ENCODE measurements at places on chromosomes 12 and 14.

DNA sequence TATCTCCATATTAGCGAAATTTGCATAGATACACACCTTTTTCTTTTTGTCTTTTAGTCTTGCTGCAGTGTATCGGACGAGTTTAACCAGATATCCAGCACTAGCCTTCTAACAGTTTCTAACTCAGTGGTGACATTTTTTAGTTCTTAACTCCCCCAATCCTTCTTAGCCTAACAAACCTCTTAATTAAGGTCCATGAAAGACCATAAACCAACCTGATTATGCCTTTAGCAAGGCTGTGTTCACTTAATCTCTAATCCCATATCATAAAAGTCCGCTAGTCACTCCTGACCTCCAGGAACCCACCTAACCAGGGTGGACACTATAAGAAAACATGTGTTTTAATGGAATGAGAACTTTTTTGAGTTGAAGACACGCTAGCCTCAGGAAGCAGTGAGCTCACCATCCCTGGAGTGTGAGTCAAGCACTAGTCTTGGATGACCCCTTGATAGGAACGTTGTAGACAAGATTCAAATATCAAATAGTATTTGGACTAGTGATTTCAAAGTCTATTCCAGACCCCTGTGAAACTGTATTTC, 9.5 kb downstream of the CDKN1B start:
- no peak for DNase-seq

- DNase-seq: no peak
These were observed 212.1 kb upstream of the RMST start for GRCh38 chr12:97250483-97250882.

GRCh38 chr14:58307597-58308316, 9.4 kb downstream of the ARID4A start:
- no peak for DNase-seq

DNA sequence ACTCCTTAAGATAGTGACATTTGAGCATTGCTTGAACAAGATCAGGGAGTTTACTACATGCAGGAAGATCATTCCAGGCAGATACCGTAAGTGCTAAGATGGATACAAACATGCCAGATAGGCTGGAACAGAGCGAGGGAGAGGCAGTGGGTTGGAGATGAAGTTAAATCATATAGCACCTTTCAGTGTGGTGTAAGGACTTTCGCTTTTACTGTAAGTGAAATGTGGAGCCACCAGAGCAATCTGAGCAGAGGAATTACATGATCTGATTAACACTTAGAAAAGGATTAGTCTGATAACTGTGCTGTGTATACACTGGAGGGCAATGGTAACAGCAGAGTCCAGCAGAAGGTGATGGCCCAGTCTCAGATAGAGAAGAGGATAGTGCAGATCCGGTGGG, 163.0 kb upstream of the SSTR1 start:
- DNase-seq: no peak

GRCh38 chr14:96874127-96874526, 76.9 kb downstream of the VRK1 start:
- no peak for DNase-seq

- no peak for DNase-seq
These were observed 91.3 kb downstream of the PHETA1 start for GRCh38 chr12:111277570-111277969.

DNA sequence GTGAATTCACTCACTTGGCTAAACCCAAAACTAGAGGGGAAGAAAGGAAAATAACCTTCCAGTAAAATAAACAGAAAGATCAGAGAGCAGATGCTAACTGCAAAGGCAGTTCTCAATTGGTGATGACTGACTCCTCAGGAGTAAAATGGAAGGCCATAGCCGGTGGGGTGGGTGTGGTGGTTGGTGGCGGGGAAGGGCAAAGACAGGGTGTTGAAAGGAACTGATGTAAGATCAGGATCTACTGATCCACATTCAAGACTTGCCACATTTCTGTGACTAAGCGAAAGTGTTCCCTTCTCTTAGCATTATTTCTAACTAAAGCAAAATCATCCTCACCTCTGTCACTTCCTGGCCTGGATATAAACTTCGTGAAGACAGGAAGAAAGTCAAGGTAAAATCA, 26.3 kb upstream of the TC2N start:
- peak; percentile 47 for DNase-seq

- no peak for DNase-seq
These were observed 41.8 kb downstream of the KIAA0586 start for GRCh38 chr14:58469309-58469708.

- DNase-seq: no peak
These were observed 292.9 kb downstream of the RAD51B start for GRCh38 chr14:68112442-68112841.

GRCh38 chr14:103520269-103520656, 2.4 kb downstream of the CKB start:
- no peak for DNase-seq

- DNase-seq: no peak
These were observed 13.0 kb downstream of the TBPL2 start for GRCh38 chr14:55427439-55427838.

DNA sequence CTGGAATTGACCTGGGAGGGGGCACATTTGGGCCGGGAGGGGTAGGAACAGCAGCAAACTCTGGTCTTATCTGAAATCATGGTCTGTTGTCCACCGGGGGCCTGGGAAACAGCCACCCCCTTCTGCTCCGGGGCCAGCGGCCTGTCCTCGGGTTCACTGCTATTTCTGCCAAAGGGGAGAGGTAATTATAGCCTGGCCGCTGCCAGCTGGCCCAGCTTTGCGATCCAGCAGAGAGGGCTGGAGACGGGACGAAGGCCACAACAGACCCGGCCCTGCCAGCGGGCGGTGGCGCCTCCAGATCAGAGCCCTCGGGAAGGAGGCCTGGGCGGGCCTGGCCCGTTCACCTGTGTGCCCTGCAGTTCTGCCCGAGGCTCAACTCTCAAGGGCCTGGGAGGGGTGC, at the start of gene C14orf180:
Gene C14orf180 (plus strand): TSS at position 258 of the 400 bp plus-strand sequence. CDS start 6,667 bp downstream, outside the sequence.
- DNase-seq: no peak

GRCh38 chr14:99803803-99804202, 10.6 kb downstream of the EML1 start:
- DNase-seq: no peak
